T-helper 9 cell (primary cell): ENCODE measurements at places on chromosomes 6 and 20.

DNA sequence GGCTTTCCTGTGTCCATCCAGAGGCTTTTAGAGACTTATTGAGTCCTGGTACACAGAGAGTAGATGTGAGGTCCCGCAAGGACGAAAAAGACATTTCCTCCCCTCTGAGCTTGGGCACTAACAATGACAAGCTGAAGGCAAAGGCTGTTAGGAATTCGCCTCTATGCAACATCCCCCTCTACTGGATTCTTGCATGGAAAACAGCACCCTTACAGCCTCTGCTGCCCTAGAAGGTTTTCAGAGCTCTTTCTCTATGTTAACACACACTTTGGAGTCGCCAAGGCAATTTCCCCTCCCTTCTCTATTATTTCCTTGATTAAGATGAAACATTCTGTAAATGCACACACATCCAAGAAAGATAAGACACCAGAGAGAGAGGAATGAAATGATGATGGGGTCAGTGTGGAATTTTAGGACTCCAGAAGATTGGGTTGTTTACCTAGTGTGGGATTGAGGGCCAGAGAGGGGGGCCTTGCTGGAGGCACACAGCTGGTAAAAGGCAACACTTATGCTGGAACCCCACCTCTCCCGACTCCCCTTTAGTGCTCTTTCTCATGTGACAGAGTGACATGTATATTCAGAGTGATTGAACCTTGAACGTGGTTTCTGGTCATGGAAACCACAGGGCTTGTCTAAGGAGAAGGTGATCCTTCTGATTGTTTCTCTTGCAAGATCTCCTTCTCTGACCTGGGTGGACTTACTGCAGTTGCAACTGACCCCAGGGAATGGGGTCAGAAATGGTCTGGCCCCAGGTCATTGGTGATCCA lies 300.7 kb downstream of the CLIC5 start:
- peak; percentile 6 for DNase-seq

GRCh38 chr6:66926060-66926459 lies 1219.0 kb upstream of the EYS start:
- DNase-seq: no peak

GRCh38 chr6:141764388-141764787 lies 368.3 kb upstream of the GJE1 start:
- no peak for DNase-seq

- no peak for DNase-seq
Observed at GRCh38 chr20:46955601-46956556, 61.2 kb downstream of the EYA2 start.

DNA sequence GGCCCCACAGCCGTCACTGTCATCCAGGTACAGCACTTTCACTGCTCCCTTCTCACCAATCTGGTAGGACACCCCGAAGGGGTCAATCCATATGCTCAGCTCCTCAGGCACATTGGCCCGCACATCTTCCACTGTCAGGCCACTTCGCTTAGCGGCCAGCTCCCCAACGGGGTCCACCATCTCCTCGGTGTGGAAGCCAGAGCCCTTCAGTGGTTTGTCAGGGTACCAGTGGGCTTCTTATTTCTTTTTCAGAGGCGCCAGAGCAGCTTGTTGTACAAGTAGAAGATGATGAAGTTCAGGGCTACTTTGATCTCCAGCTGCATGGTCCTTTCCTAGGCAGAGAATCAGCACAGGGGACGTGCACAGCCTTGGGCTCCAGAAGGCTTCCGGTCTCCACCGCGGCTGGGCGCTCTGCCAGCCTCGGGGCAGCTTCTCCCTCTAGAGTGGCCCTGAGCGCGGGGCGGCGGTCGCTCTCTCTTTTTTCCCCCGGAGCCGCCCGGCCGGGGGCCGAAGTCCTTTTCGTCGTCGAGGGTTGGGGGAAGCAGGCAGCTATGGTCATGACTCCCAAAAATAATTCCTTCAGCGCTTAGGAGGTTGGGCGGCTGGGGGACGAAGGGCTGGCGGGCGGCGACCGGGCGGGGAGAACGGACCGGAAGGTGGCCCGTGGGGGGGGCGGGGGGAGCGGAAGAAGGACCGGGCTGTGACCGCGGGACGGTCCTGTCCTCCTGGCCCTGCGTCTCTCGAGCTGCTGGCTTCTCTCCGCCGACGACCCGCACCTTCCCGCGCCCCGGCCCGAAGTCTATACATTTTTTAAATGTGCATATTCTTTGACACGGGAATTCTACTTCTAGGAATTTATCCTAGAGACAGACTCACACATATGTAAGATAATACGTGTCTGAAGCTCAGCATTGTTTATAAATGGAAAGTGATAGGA lies 6.5 kb upstream of the ZSCAN9 start:
- DNase-seq: no peak

DNA sequence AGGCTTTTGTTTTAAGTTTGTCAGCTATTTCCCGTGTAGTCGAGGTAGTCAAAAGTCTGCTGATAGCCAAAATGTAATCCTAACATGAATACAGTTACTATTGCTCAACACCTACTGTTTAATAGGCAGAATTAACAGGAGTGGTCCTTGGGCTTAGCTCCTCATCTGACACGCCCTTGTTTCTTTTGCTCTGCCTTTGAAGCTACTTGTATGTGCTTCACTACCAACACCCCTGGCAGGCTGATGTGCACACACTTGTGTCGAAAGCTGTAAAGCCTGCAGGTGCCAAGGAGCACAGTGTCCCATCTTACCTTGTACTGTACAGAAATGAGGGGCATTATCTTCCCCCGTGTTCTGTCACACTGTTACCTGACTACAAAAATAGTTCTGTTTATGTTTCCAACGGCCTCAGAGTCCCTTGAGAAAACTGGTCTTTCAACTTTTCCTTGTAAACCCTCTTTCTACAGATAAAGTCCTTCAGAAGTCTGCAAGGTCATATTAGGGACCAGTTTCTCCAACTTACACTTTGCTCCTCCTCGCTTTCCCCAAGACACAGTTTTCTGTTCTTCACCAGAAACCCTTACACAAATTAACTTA lies 9.3 kb downstream of the SDHAF4 start:
- DNase-seq: no peak

- no peak for DNase-seq
Observed at GRCh38 chr6:70886071-70886470, 70.8 kb downstream of the B3GAT2 start.

- no peak for DNase-seq
Observed at GRCh38 chr6:50591135-50591534, 122.2 kb upstream of the TFAP2D start.

- DNase-seq: no peak
Observed at GRCh38 chr6:46760925-46761324, 14.2 kb downstream of the ANKRD66 start.

DNA sequence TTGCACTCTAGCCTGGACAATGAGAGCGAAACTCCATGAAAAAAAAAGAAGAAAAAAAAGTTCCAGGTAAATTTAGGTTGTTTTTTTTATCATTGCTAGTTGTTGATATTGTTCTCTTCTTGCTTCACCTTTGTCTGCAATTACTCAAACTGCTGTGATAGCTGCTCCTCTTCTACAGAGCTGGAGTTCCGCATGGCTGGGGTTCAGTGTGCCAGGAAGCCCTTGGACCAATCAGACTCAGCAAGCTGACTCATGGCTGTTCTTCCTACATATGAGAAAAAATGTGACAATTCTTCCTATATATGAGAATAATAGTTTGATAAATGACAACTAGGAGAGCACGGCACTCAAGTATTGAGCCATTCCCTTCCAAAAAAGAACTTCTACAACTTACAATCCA lies 28.4 kb downstream of the DPPA5 start:
- DNase-seq: no peak

GRCh38 chr20:33761698-33762250 lies 30.0 kb downstream of the ZNF341 start:
- DNase-seq: no peak

GRCh38 chr6:90083891-90084290 lies 189.6 kb downstream of the GJA10 start:
- no peak for DNase-seq

GRCh38 chr6:10453596-10453995 lies 38.7 kb upstream of the TFAP2A start:
- DNase-seq: no peak

- DNase-seq: no peak
Observed at GRCh38 chr6:11076540-11076939, 17.1 kb upstream of the SMIM13 start.

GRCh38 chr20:62805155-62805710 lies 598 bp downstream of the OGFR start:
- DNase-seq: no peak

- no peak for DNase-seq
Observed at GRCh38 chr6:161838306-161839035, 564.6 kb upstream of the AGPAT4 start.

DNA sequence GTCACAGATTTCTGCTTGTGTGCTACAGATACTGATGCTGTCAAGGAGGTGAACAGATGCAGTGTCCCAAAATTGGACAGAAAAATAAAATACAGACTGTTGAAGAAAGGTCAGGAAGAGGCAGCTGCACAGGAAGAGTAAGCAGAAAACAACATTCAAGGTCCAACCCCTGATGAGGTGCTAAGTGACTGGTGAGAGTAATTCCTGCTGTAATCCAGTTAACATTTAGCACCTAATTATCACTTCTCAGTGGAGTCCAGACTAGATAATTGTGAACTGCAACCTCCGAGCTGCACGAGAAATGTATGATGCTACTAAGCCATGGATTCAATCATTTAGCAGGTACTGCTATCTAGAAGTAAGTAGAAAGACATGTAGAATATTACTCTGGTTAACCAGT lies 36.3 kb upstream of the NRSN1 start:
- no peak for DNase-seq

- DNase-seq: no peak
Observed at GRCh38 chr6:12803486-12803885, 86.9 kb downstream of the PHACTR1 start.

GRCh38 chr6:52642368-52642767 lies 28.5 kb upstream of the TMEM14A start:
- DNase-seq: no peak

DNA sequence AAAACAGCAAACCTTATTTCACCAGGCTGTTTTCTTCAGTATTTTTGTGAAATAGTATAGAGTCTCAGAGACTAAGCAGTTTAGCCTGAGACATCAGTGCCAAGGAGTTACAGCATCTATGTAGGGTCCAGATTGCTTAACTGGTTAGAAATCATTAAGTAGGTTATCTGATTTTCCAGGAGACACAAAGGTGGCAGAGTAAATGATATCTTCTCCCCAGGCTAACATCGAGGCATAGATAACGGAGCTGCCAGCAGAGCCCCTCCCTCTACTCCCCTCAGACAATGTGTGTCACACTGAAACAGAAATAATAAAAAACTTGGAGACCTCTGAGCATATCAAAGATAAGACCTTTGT lies 473.0 kb upstream of the CITED2 start:
- DNase-seq: no peak

DNA sequence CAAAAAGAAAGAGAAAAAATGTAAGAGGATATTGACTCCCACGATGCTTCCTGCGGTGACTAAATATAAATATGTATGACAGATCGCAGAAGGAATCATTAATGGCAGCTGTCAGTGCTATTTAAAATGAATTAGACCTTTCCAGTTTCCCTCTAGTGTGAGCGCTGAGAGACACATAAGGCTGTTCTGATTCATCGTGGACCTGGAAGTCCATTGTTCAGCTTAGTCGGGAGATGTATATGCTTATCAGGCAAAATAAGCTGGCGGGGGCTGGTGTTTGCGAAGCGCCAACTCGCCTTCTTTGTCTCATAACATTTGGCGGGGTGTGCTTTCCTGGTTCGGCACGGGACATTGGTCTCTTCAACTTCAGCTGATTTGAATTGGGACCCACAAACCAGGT lies 95.4 kb downstream of the CDH4 start:
- no peak for DNase-seq

GRCh38 chr6:45590696-45591184 lies 213.0 kb upstream of the SUPT3H start:
- no peak for DNase-seq

- no peak for DNase-seq
Observed at GRCh38 chr6:797479-798077, 104.6 kb upstream of the EXOC2 start.

GRCh38 chr6:36204068-36204753 lies 7.7 kb downstream of the BRPF3 start:
- peak; percentile 48 for DNase-seq

- no peak for DNase-seq
Observed at GRCh38 chr6:17390276-17390675, 3.1 kb upstream of the CAP2 start.

DNA sequence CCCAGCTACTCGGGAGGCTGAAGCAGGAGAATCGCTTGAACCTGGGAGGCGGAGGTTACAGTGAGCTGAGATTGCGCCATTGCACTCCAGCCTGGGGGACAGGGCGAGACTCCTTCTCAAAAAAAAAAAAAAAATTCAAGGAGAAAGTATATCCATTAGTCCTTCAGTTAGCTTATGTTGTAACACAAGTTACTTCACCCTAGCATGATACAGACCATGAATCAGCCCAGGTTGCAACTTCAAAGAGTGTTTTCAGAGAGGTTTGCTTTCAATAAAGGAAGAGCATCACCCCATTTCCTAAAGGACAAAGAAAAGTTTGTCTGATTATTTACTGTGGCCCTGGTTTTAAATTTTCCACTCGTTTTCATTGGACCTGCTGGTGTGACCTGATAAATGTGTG lies 73.0 kb downstream of the SERAC1 start:
- no peak for DNase-seq

DNA sequence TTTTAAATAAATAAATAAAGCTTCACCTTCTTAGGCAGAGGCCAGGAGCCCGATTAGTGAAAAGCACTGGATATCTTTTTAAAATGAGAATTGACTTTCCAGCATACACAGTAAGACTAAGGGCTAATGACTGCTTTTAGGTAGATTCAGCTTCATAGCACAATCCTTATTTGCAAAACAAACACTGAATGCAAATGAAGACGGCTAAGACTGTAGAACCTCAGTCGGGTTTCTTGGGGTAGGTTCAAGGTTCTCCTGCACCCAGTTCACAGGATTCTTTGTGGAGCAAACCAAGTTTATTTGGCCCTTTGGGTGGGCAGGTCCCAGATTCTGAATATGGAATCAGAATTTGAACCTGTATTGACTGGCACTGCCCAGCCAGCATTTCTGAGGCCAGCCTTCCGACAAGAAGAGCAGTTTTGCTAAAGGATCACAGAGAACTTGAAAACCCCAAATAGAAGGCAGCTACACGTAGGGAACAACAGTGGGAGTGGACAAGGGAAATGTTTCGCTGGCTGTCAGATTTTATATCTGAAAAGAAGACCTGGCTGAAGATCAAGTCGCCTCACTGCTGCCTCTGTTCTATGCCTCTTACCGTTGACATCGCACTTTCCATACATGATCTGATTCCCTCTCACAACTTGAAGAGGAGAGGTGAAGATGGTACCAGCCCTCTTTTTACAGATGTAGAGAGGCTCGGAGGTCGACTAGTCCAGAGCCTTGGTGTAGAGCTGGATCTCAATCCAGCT lies 8.2 kb downstream of the TRERF1 start:
- DNase-seq: no peak

GRCh38 chr6:42224222-42225028 lies 6.8 kb upstream of the MRPS10 start:
- DNase-seq: no peak

DNA sequence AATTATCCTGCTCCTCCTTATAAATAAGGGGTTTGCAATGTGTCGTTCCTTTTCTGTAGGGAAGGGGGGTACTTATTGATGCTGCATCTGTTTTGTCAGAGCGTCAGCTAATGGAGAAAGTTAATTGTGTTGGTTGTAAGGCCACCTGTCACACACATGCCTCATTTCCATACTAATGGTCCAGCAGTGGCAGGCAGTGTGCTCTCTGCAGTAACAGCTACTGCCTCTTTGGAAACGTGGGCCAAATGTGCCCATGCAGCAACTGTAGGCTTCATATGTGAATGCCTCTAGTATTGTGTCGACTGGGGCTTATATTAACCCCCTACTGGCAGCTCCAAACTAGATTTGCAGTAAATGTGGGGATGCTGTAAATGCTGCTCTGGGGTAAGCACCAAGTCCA lies 56.3 kb upstream of the OLIG3 start:
- DNase-seq: no peak
